Activated naive CD8-positive, alpha-beta T cell treated with anti-CD3 and anti-CD28 coated beads, Interleukin-2, amount 10 ng/mL, durations not matched to agents 7 days and 5 days (primary cell): ENCODE measurements at places on chromosomes 6 and 20. TPM values are rescaled to one million over a fixed set of nuclear protein-coding genes. Genes with fewer than 3 reads are reported as not detected.
A peak's percentile ranks its signal among the peaks of the same experiment; 100 is the strongest.

- no peak for DNase-seq
Measured at GRCh38 chr6:163707387-163708355, 293.2 kb downstream of the QKI start.

DNA sequence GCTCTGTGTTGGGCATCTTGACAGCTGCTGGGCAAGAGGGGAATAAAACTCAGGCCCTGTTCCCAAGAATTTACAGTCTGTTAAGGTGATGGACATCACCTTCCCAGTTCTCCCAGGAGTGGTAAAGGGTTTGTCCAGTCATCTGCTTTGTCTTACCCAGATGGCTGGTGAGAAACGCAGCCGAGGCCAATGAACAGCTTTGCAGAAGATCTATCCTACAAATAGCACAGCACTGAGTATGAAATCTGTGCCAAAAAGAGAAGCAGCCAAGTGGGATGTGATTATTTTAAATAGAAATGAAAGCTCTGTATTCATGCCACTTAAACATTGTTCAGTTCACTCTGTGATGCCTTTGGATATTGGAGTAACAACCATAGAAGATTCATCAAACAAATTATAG is 132.7 kb upstream of the SLC22A16 start:
- DNase-seq: no peak

DNA sequence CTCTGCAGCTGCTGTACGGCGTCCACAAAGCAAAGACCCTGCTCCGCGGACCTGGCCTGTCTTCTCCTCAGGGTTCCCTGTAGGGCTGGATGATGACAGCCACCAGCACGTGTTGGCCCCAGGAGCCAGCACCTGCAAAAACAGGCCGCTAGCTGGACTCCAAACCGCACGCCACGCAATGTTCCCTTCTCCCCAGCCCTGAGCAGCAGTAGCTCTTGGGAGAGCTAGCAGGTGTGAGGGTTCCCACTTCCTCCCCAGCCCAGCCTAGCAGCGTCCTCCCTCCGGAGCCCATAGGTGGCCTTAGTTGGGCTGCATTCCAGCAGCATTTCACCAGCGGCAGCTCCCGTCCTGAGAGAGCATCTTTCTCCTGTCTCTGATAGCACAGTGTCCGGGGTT is 42.3 kb downstream of the DACT2 start:
- DNase-seq: no peak

- DNase-seq: no peak
Measured at GRCh38 chr20:57650266-57650665, 30.0 kb upstream of the ZBP1 start.

- DNase-seq: no peak
Measured at GRCh38 chr6:105795366-105795765, 290.8 kb upstream of the PRDM1 start.

DNA sequence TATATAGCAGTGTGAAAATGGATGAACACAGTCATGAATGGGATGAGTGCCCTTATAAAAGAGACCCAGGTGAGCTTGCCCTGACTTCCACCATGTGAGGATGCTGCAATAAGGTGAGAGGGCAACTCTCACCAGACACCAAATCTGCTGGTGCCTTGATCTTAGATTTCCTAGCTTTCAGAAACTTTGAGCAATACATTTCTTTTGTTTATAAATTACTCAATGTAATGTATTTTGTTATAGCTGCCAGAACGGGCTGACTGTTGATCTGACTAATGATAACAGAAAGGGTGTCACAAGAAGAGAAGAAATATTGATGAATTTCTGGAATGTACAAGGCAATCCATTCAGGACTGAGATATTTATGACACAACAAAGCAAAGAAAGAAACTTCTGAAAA is 180.5 kb downstream of the MCHR2 start:
- no peak for DNase-seq

DNA sequence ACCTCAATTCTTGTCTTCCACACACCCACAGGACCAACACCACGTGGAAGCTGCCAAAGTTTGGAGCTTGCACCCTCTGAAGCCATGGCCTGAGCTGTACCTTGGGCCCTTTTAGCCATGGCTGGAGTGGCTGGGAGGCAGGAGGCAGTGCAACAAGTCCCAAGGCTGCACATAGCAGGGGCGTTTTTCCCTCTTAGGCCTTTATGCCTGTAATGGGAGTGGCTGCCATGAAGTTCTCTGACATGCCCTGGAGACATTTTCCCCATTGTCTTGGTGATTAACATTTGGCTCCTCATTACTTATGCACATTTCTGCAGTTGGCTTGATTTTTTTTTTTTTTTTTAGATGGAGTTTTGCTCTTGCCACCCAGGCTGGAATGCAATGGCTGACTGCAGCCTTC is 44.4 kb upstream of the SLC22A3 start:
- DNase-seq: no peak

- DNase-seq: no peak
Measured at GRCh38 chr6:32108094-32108627, 977 bp downstream of the TNXB start.

- DNase-seq: no peak
Measured at GRCh38 chr20:409697-410559, 1.8 kb downstream of the RBCK1 start.

- no peak for DNase-seq
Measured at GRCh38 chr6:167125410-167125809, 2.5 kb downstream of the CCR6 start.

DNA sequence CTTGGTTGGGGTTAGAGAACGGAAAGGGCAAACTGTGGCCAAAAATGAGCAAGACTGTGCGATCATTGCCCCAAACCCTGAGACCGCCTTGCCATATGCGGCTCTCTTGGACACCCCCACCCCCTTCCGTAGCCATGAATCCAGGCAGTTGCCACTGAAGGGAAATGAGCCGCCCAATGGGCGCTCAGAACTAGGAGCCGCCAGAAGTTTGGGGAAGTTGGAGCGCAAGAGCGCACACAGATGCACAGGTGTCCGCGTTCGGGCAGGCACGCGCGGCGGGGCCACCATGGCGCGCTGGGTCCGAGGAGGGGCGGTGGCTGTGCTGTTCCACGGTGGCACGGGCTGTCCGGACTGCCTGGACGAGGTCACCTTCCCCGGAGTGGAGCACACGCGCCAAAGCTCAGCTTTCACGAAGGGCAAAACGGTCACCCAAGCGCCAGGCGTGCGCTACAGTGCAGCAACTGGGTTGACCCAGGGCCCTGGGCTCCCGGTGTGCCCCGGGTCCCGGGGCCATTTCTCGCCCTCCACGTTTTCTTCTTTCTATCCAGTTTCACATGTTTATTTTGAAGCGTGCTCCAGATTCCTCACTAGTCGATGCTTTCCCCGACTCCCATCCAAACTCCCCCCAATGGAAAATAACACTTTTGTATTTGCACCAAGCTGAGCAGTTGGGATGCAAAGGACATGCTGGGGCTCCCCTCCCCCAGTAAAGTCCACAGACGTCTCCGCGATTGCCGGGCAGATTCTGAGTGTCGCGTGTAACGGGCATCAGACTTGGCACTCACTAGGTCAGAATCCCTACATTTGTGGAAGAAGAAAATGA is 906 bp upstream of the PDE10A start:
- DNase-seq: no peak

DNA sequence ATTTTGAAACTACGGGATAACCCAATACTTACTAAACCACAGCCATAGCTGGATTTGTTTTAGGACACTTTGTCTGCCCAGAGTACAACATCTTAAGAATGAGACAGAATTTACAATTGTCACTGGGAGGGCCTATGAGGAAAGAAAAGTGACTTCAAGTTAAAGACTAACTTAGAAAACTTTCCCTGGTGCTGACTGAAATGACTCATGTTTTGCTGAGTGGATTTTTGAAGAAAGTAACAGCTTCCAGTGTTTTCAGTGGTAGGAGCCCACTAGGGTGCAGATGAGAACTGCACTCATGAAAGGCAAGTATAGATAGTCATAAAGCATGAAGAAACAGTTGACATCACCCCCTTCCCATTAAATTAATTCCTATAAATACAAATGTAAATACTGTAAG is 988.2 kb upstream of the MAP3K7 start:
- DNase-seq: no peak

- DNase-seq: no peak
Measured at GRCh38 chr6:121666814-121667213, 231.4 kb downstream of the GJA1 start.

GRCh38 chr6:148760568-148761526 is 14.0 kb downstream of the UST start:
- DNase-seq: peak; percentile 54

GRCh38 chr6:89729818-89730217 is 89.8 kb downstream of the MDN1 start:
- no peak for DNase-seq

DNA sequence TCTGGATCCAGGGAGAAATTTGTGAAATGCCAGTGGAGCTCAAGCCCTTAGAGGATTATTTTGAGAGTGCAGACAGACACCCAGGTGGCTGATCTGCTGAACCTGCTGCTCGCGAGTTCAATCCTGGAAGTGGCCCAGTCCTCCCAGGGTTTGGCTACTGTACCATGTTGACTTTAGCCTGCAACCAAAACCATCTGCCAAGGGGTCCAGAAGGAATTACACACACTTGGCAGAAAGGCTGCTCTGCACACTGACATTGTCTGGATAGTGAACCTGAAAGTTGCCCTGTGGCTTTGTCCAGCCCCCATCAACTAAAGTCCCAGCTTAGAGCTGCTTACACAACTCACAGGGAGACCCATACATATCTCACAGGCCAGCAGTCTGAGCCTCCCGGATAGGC is 21.6 kb upstream of the PI3 start:
- no peak for DNase-seq

GRCh38 chr6:36028088-36028876 is 674 bp downstream of the MAPK14 start:
- DNase-seq: no peak

- DNase-seq: no peak
Measured at GRCh38 chr6:122622479-122622878, 12.3 kb downstream of the PKIB start.

DNA sequence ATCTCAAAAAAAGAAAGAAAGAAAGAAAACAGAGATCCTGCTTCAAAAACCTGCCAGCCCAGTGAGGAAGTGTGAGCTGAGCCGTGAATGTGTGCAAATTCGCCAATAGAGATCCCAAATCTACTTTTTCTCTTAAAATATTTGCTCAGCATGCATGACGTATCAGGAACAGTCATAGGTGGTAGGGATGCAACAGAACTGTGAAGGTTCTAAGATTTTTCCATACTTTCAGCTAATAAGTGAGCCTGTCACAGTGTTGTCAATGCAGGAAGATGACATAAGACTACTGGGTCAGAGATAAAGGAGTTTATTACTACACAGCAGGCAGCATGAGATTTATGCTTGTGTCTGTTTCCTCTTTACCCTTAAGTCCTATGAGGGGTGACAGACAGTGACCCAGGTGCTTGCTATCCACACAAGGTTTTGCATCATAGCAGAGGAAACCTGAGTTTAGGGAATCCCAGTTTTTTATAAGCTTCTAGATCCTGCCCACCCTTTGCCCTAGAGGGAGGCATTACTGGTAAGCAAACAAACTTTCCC is 273.4 kb downstream of the BMP7 start:
- no peak for DNase-seq

- peak; percentile 95 for DNase-seq
Measured at GRCh38 chr6:53359095-53359842, 10.5 kb upstream of the ELOVL5 start.

- no peak for DNase-seq
Measured at GRCh38 chr6:20352346-20352745, 49.3 kb upstream of the E2F3 start.

- DNase-seq: no peak
Measured at GRCh38 chr6:156868385-156868784, 91.2 kb downstream of the ARID1B start.

- DNase-seq: no peak
Measured at GRCh38 chr6:139073118-139073517, 44.6 kb downstream of the ABRACL start.

GRCh38 chr6:36822506-36823269 is 16.6 kb downstream of the CPNE5 start:
- no peak for DNase-seq

The OOEP gene
- 1.1 TPM for total RNA-seq

The LRRC73 gene
- 0.37 TPM for total RNA-seq

The WFDC12 gene
- total RNA-seq: not detected

The CST11 gene
- not detected for total RNA-seq

The GPX5 gene
- total RNA-seq: not detected

The SMLR1 gene
- total RNA-seq: not detected
